ENCODE measurements at places on chromosomes 11 and 22. TPM values are rescaled to one million over a fixed set of nuclear protein-coding genes. Genes with fewer than 3 reads are reported as not detected.

DNA sequence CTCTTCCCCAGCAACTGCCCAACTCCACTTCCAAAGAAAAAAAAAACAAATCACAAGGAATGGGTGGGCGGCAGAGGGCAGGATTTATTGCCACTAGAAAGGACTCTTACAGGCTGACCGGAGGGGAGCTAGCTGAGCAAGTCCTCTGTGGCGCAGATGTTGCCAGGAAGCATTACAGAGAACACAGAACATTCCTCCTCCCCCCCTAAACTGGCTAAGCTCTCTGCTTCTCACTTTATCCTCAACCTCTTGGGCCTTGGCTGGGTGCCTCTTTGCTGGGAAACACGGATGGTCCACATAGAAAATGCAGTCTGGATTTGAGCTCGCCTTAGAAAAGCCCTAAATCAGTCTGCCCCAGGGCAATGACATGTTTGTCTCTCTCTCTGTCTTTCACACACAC lies 12.6 kb upstream of the FJX1 start:
- DNase-seq, result no peak

Gene OR51V1
- not detected for total RNA-seq

DNA sequence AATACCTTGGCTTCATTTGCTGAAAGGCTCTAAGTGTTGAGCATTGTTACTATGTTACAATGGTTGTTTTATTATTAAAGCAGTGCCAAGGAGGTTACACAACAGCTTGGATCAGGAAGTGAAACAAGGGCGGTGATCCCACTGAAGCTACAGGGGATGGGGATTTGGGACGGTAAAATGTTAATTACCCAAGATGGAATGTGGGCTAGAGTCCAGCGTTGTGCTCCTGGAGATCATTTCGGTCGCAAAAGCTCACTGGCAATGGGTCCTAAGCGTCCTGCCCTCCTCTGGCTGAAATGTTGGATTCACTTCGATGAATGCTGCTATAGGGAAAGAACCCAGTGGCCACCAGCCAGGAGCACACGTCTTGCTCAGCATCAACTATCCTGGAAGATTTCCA lies 48.3 kb downstream of the FAM83F start:
- DNase-seq, result peak; percentile 42

DNA sequence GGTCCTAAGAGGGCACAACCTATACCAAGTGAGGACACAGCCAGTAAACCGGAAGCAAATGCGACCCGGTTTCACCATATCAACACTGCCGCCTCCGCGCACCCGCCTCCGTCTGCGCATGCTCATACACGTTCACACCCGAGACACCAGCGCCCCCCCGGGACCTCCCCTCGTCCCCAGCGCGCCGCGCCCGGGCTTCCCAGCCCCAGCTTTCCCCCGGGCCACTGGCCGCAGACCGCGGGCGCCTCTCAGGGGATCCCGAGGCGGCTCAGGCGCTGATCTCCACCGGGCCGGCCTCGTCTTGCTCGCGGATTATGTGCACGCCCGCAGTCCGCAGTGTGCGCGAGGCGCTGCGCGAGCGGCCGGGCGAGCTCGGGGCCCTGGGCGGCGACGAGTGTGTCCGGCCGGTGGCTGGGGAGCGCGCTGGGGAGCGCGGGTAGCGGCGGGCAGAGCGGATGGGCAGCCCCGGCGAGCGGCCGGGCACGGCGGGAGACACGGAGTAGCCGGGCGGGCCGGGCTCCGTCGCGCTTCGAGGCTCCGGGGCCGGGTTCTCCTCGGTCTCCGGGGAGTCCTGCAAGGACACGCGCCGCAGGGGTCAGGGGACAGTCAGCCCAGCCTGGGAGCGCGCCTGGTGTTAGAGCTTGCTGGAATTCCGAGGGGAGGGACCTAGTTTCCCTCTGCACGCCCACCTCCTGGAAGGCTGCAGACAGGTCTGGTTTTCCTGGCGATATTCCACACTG lies 2.0 kb downstream of the HEPN1 start:
- no peak for DNase-seq

DNA sequence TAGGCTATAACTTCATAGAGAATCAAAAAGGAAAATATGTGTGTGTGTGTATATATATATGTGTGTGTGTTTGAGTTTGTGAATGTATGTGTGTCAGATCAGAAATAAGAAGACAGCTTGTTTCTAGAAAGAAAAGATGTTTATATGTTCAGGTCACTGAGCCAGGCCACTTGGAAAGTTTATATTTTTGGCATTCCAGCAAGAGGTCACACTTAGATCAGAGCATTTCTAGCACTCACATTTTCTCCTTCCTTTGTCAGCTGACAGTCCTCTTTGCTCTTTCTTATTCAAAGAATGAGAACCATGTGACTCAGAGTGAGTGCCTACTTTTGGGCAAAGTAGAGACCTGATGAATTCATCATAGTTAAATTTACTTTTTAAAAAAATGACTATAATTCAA lies 22.9 kb downstream of the RAB38 start:
- DNase-seq, result peak; percentile 89

GRCh38 chr22:49866646-49867045 lies 13.0 kb downstream of the ZBED4 start:
- no peak for DNase-seq

Gene OR4D5
- not detected for total RNA-seq

All from SK-MEL-5 (cell line).